ENCODE measurements at places on chromosomes 5 and 9.

- DNase-seq: no peak
Observed at GRCh38 chr9:31486630-31487029, 897.8 kb upstream of the ACO1 start.

GRCh38 chr5:116626945-116627679, 52.5 kb upstream of the SEMA6A start:
- DNase-seq: no peak

GRCh38 chr5:6788956-6789649, 75.9 kb downstream of the TENT4A start:
- no peak for DNase-seq

DNA sequence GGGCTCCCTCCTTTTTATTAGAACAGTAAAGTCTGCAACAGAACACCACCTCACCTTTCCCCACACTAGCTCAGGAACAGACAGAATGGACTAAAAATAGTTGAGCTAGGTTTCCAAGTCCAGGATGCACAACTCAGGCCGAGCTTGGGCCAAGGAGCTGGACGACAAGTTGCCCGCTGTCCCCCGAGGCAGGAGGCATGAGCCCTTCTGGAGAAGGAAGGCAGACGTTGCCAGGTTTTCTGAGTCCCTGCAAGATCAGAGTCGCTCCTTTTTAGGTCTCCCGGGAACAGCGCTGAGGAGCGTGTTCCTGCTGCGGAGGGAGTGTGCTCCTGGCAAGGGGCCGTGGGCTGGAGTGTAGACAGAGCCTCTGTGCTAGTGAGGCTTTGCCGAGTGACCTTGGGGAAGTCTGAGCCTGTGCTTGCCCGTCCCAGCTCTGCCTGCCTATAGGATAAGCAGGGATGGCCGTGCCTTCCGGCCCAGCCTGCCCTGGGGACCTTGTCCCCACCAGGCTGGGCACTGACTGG, 121.6 kb downstream of the WNK2 start:
- peak; percentile 16 for DNase-seq

DNA sequence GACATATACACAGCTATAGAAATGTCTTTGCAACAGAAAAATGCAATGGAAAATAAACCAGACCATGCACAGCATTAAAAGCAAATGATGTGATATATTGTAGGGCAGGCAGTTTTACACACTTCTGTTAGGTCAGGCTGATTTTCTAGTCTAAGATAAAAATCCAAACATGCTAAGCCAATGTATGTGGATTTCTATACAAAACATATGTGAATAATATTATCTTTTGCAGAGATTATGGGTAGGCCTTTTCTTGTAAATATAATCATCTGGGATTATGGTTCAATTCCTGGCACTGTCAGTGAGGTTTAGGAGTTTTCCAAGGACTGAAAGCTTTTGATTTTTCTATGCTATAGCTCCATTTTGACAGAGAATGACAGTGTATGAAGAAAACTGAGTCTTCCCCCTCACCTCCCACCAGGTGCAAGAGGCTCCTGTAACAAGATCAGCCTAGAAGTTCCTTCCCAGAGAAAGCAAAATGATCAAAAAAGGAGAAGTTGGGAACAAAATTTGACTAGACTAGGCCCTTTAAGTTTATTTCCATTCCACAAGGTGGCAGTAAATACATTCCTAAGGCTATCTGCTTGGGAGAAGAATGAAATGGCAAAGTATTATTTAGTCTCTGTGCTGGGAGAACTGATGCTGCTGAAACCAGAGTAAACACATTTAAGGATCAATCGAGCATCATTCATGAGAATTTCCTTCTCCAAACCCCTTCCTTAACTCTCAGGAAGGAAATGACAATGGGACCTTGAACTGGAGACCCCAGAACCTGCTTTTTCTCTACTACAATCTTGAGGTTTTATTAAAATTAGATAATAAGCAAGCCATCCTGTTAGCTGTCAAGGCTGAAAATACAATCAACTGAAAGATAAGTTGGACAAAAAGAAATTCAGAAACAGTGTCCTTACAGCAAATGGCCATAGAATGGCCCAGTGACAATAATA, 133.0 kb upstream of the TUT7 start:
- no peak for DNase-seq

DNA sequence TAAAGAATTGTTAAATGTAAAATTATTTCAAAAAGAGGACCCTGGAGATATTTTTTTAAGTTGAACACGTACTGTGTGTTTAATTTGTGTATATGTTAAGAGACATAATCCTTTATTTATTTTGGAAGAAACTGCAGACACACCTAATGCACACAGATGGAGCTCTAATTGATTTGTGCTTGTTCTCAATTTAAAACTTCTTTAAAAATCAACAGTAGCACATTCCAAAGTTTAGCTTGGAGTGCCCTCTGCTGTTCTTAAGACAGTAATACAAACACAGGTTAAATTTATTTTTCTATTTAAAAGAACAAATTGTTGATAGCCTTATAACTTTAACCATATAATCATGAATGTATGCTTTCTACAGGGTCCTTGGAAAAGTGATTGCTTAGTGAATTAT, 277.6 kb upstream of the ADAMTS16 start:
- no peak for DNase-seq
